Cerebellar nuclear complex (tissue), 1 donor: ENCODE measurements at places on chromosomes 4 and X.

DNA sequence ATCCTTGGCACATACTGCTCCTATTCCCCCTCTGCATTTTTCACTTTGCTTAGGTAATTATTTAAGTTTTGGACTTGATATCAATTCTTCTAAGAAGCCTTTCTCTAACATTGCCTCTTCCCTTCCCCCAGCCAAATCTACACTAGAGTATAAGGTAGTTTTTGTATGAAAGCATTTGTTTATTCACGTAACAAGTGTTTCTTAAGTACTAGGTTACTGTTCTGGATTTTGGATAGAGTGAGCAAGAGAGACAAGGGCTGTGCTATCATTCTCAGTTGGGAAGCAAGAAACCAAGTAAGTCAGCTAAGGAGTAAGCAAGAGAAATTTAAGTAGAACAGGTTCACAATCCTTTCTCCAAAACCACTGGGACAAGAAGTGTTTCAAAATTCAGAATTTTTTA lies 55.9 kb upstream of the HHIP start:
- no peak for DNase-seq

GRCh38 chrX:150567645-150568319 lies 639 bp upstream of the MTM1 start:
- no peak for DNase-seq

DNA sequence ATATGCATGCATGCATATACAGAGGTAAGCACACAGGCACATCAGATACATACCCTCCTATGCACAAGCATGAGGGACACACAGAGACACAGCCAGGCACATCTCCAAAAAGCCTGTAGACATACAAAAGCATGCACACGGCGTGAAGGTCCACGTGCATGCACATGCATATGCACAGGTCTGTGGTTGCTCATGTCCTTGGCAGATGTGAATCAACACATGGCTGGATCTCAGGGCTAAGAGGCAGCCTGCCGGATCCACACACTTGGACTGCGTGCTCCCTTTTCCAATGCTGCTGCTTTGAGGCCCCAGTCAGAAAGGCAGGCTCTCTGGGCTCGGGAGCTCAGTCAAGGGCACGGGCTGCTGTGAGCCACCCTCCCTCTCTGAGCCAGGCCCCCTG lies 3.6 kb downstream of the STARD8 start:
- no peak for DNase-seq

DNA sequence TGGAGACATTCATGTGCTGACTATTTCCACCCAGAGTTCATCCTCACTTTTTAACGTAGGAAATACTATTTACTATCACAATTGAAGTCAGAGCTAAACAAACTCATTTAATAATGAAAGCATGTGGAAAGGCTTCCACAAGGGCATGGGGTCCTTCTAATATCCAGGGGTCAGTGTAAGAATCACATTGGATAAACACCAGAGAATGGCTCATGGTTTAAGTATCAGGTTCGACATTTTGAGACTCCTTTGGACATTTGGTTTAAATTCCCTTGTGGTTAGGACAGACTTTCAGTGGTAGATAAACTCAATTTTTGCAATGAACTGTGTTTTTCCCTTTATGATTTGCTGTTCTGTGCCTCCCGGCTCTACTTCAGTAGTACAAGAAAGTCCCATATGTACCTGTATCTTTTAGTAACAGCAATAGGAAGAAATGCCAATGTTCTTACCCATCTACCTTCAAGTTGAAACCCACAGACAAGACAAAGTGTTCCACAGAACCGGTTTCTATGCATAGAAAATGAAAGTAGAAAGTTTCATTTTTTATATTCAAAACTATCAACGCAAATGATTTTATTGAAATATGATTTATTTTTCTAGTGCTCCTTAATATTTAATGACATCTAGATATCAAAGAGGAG lies 589.0 kb upstream of the FAM241A start:
- DNase-seq, result no peak

- DNase-seq, result no peak
These were observed 1511.0 kb downstream of the ARAP2 start for GRCh38 chr4:34733185-34733941.

- DNase-seq, result no peak
These were observed 84.1 kb upstream of the NEIL3 start for GRCh38 chr4:177225605-177226004.

GRCh38 chr4:82588771-82589270 lies 27.0 kb upstream of the TMEM150C start:
- DNase-seq, result no peak

DNA sequence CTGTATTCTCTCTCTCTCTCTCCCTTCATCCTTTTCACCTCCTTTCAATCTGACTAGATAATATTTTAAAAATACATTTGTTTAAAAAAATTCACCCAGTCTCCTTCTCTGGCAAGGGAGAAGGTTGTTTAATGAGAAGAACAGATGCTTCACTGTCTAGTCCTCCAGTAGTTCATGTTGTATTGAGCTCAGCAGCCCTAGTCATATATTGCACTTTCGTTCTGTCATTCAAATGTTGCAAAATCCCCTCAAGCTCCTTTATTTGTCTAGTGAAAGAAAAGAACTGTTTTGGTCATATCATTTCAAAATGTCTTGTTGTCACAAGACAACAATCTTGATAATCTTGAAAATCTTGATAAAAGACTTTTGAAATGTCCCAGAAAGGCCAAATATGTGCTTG lies 248.0 kb downstream of the GALNTL6 start:
- DNase-seq, result no peak

- DNase-seq, result no peak
These were observed 19.8 kb downstream of the NSG1 start for GRCh38 chr4:4406455-4407298.

DNA sequence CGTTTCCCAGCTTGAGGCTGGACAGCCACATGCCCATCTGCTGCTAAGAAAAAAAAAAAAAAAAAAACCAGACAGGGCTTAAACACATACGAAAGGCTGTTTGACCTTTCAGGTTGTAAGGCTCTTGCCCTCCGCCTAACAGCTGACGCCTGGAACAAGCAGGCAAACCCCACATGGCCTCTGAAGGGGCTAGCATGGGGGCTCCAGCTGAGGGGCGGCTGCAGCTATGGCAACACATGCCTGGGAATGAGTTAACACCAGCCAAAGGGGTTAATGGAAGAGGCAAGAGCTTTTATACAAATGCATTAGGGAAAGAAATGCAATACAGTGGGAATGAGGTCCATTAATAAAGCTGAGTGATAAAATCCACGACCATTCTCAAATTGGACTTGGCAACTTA lies 183.6 kb downstream of the ENOX2 start:
- DNase-seq, result no peak

- no peak for DNase-seq
These were observed 336.7 kb upstream of the GNPDA2 start for GRCh38 chr4:45062935-45063545.

GRCh38 chr4:139266208-139266582 lies 13.8 kb downstream of the MGARP start:
- DNase-seq, result no peak

- DNase-seq, result no peak
These were observed 431.2 kb downstream of the GASK1B start for GRCh38 chr4:157741642-157742041.

DNA sequence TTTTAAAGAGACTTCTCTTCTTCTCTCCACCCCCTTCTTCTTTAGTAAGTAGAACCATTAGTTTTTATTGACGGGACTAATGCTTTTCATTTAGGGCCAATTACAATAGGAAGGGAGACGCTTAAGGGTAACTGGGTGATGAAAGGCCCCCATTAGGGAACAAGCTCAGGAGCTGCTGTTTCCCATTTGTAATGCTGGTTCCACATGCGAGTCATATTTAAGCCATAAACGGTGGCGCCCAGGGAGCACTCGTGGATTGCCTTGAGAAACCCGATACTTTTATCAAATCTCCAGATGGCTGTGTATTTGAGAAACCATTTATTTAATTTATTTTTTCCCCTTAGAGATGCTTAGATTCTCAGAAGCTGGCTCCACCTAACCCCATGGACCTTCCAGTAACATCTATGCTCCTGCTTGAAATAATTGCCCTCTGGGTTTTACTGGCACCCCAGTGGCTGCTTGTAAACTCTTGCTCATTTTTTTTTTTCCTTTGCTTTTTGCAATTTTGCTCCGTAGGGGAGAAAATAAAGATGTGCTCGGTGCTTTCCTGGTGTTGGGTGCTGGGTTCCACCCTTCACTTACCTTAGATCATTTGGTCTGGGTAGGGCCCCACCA lies 124.2 kb upstream of the MSX1 start:
- DNase-seq, result no peak

DNA sequence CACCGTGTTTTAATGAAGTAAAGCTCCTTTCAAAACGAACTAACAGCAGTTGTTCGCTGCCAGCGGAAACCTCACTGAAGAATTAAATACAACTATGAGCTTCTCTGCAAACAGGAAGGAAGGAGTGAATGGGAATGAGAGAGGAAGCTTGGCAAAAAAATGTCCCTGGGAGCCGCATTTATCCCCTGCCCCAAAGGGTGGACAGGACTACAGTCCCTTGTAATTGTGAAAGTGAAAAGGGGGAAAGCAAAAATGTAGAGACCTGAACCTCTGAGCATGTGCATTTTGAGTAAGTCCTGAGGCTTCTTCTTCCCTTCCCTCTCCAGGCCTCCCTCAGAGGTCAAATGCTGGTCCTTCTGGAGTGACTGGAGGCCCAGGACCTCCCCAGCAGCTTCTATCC lies 53.8 kb upstream of the BMP2K start:
- no peak for DNase-seq

- no peak for DNase-seq
These were observed 158.1 kb downstream of the MGST2 start for GRCh38 chr4:139823746-139824145.

GRCh38 chr4:178696515-178696914 lies 1254.3 kb upstream of the AGA start:
- DNase-seq, result no peak

DNA sequence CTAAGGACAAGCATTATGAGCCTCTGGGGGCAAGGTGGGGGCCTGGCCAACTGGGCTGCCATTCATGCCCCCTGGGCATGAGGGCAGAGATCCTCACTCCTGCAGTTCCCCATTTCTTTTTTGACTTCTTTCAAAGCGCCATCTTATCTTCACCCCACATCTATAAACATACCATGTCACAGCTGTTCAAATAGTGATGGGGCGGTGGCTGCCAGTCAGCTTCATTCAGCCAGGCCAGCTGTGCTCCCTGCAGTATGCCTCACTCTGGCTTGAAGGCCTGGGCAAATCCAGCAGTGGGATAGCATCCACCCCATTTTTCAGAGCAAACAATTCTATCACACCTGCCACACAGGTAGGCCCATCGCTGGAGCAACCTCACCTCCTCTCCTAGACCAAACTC lies 85.5 kb downstream of the NHSL2 start:
- DNase-seq, result no peak

GRCh38 chrX:48945517-48946348 lies 11.7 kb downstream of the OTUD5 start:
- DNase-seq, result peak; percentile 3

- DNase-seq, result no peak
These were observed 38.1 kb downstream of the KDR start for GRCh38 chr4:55087009-55087912.

DNA sequence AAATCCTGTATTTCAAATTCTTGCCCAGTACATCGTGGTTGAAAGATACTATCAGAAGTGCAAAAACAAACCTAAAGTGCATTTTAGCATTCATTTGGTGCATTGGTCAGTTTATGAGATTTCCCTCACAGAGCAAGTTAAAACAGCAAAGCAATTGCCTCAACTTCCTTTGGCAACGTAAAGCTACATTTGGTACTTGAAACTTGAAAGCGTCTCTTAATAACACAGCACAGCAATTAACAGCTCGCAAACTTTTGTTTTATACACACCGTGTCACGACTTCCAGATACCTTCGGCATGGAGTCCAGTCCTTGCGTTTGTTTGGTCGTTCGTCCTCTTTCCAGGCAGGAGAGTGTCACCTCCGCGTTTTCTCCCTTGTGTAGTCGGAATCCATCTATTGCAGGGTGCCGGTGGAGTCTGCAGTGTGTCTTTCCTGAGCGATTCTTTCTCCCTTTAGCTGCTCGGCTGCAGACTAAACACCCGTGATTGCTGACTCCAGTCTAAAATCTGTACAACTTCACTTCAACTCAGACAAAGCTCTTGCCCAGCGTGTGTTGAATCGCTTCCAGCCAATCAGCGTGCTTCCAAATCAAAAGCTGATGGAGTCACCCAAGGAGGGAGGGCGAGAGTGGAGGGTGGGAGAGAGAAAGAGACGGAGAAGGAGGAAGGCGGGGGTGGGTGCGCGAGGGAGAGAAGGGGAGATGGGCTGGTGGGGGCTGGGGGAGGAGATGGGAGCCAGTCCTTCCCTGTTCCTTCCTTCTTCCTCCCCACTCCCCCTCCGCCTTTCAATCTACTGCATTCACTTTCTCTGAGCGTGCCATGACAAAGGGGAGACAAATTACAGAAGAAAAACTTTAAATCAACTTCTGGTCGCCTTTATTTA lies at the start of gene PCDH18:
Gene PCDH18 (minus strand): TSS at position 509 of the 883 bp plus-strand sequence. CDS start 406 bp downstream, at position 103.
- no peak for DNase-seq

GRCh38 chrX:29834764-29835163 lies 380.6 kb upstream of the MAGEB2 start:
- no peak for DNase-seq

- DNase-seq, result no peak
These were observed 17.8 kb downstream of the SRD5A3 start for GRCh38 chr4:55363691-55364351.

GRCh38 chr4:127624173-127624572 lies 8.6 kb upstream of the INTU start:
- DNase-seq, result no peak

GRCh38 chrX:130170752-130171445 lies 863 bp upstream of the RAB33A start:
- DNase-seq, result peak; percentile 32

- no peak for DNase-seq
These were observed 465.5 kb upstream of the CTSO start for GRCh38 chr4:156419080-156419685.

GRCh38 chr4:42642845-42643615 lies 13.9 kb downstream of the ATP8A1 start:
- DNase-seq, result no peak

GRCh38 chr4:33071535-33071934 lies 2351.4 kb downstream of the PCDH7 start:
- no peak for DNase-seq

DNA sequence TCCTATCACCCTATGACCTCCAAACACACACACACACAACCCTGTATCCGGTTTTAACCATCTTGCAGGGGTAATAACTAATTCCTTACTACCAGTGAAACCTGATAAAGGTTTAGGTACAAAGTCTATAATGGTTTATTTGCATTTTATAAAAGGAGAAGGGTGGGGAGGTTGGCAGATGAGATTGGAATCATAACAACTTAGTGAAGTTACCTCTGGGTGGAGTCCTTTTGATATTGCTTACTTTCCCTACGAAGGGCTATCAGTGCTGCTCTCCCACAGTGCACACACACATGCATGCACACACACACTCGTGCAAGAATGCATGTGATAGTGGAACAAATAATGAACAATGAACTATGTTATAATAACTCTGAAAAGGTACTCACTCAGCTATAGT lies 56.1 kb downstream of the CCSER1 start:
- DNase-seq, result no peak

- no peak for DNase-seq
These were observed 236.0 kb downstream of the AFAP1 start for GRCh38 chr4:7703688-7704087.

GRCh38 chr4:139736661-139737060 lies 71.0 kb downstream of the MGST2 start:
- DNase-seq, result no peak
